H7 (cell line): ENCODE measurements at places on chromosomes 3 and 15. TPM values are rescaled to one million over a fixed set of nuclear protein-coding genes. Genes with fewer than 3 reads are reported as not detected.

The SCN11A gene
- 0.10 and 0.11 TPM in 2 replicates for total RNA-seq

The WDR93 gene
- not detected in 2 replicates for total RNA-seq

The MESP2 gene
- 2.0 TPM in 2 replicates for total RNA-seq

The CCR9 gene
- total RNA-seq: not detected in 2 replicates

- DNase-seq: no peak
Observed at GRCh38 chr15:39944726-39945125, 10.8 kb downstream of the EIF2AK4 start.

DNA sequence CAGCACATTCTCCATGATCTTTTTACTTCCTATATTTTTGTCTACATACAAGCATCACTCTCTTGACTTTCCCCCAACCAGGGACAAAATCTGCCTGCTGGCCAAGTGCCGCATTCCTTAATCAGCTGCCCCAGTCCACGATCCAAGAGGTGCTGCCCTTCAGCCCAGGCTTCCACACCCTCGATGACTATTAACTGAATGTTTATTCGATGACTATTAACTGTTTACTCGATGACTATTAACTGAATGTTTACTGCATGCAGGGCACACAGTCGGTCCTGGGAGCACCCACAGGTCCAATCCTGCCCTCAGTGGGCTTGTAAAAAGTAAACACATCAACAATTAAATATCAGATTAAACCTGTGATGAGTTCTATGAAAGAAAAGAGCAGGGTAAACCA is 256.9 kb downstream of the ARRDC4 start:
- DNase-seq: no peak

DNA sequence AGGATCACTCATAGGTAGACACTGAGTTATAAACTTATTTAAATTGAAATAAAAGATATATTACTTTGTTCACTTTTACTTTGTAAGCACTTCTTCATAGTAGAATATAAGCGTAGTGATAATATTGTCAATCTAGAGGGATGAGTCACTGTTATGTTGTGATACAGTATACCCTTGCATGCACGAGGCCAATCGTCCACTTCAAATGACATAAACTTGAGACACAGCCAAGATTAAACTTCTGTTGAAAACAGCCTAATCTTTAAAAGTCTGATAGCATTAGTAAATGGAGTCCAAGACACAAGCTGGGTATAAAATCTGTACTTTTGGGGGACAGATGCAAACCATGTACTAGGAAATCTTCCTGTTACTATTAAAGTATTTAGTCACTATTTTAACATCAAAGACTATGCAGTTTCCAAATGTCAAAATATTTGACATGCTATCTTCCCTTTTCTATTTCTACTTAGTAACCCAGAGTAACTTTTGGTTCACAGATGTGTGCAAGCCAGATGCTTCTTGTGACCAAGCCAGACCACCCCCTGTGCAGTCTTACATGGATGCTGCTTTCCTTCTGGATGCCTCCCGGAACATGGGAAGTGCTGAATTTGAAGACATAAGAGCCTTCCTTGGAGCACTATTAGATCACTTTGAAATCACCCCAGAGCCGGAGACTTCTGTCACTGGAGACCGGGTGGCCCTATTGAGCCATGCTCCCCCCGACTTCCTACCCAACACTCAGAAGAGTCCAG is 85.3 kb downstream of the PIK3R4 start:
- DNase-seq: no peak
